NCI-H526 treated with DMSO at 0.1 percent for 48 hours (cell line): ENCODE measurements at places on chromosomes 3 and 15.
A peak's percentile ranks its signal among the peaks of the same experiment; 100 is the strongest.

DNA sequence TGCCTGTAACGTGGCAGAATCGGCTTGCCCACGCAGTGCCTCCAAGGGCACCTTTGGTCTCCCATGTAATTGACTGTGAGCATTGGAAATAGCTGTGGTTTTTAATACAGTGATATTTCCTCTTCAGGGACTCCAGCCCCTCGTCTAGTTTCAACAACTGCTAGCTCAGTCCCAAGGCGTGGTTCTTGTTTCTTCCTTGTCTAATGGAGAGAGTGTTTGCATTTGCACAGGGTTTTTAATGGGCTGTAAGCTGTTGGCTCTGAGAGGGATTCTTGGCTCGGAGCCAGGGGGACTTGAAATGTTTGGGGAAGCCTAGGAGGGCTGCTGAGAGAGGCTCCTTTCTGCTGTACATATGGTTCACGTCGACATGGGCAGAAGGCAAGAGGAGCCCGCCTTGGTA lies 86.2 kb downstream of the THSD4 start:
- DNase-seq = peak; percentile 13

- DNase-seq = peak; percentile 62
These were observed 426 bp downstream of the KAT2B start for GRCh38 chr3:20040548-20041196.

DNA sequence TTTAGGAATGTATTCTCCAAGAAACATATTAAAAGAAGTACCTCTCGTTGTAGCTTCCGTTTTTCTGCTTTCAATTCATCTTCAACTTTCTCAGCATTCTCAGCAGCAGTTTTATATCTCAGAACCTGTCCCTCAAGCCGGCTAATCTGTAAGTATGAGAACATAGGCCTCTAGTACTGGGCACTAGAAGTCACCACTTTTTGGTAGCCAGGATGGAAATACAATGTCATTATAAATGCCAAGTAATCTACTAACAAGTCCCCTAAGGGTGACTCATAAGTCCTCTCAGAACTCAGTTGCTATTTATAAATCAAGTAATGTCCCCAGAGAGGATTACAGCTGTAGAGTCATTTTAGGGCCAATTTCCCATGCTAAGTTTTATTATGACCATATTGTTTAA lies 61.1 kb downstream of the MLH1 start:
- DNase-seq = no peak

DNA sequence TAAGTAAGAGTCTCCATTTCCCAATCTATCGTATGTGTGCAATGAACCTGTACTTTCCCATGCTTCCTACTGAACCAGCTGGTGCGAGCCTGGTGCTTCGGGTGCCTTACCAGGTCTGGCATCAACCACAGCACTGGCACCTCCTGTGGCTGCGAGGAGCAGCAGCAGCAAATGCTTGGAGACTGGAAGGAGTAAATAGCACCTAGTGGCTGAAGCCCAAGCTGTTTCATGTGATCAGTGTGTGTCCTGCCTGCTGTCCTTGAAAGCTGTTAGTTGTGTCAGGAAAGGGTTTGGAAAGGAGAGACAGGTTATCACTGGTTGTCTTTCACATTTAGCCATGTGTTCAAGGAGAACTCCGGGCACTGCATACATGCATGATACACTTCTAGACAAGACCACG lies 31.8 kb downstream of the PCOLCE2 start:
- peak; percentile 56 for DNase-seq

DNA sequence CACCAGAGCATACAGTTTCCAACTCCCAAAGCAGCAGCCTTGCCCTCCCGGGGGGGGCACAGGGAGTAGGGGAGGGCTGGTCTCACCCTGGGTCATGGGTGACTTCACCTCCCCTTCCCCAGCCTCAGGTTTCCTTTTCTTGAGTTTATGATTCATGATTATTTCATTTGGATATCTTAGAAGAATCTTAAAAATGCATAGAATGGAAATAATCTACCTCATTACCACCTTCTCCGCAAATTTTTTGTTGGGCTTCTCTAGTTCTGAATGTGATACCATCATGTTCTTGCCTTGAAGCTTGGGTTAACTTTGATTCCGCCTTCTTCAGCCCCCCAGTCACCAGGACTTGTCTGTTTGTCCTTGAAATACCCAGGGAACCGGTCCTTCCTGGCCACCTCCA lies 148.8 kb upstream of the ROPN1 start:
- no peak for DNase-seq

- no peak for DNase-seq
These were observed 74.9 kb upstream of the PPIB start for GRCh38 chr15:64237677-64238076.

GRCh38 chr3:117887901-117888300 lies 1146.7 kb downstream of the IGSF11 start:
- DNase-seq = no peak

DNA sequence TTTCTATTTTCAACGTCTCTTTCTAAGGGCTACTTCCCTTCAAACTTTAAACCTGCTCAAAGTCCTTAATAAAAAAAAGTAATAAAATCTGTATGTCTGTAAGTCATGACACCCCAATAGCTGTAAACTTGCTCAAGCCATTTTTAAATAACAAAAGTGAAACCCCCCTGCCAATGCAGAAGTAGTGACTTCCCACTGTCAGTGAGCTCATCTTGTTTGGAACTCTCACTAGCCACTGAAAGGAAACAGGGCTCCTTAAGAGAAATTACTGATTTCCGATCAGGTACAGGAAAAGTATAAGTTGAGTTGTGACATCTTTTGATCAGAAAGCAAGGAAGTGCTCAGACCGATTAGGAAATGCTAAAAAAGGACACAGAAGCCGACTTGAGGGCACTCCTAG lies 27.6 kb upstream of the GPR171 start:
- no peak for DNase-seq

DNA sequence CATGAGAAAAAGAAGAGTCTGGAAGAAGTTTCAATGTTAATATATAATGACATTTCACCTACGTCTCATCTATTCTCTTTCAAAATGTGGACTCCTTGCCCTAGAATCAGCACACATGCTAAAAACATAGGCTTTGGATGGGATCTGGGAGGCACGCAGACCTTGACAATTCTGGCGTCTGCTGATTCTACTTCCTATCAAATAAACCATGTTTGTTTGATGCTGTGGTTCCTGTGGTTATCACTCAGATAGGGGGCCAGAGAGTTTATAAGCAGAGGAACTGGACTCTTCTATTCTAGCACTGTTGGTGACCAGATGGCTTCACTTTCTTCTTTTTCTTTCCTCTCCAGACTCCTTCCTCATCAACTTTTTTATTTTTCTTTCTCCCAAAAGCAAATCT lies 336.8 kb downstream of the DIPK2A start:
- DNase-seq = no peak

DNA sequence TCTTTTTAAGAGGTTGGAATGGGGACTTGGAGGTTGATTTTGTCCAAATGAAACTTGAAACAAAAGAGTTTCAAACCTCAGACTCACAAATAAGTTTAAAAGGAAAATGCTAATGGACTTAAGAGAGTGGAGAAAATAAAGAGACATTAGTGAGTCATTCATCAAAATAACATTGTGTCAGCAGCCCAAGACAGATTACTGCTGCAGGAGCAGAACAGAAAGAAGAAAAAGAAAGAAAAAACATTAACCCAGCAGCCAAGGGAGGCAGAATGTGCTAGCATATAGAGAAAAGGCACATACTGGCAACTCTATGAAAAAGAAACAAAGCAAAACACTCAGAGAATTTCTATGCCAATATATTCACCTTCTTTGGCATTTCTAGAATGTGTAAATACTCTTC lies 42.6 kb downstream of the ADAMTS9 start:
- DNase-seq = no peak

GRCh38 chr3:124639406-124640237 lies 90.6 kb upstream of the UMPS start:
- no peak for DNase-seq

DNA sequence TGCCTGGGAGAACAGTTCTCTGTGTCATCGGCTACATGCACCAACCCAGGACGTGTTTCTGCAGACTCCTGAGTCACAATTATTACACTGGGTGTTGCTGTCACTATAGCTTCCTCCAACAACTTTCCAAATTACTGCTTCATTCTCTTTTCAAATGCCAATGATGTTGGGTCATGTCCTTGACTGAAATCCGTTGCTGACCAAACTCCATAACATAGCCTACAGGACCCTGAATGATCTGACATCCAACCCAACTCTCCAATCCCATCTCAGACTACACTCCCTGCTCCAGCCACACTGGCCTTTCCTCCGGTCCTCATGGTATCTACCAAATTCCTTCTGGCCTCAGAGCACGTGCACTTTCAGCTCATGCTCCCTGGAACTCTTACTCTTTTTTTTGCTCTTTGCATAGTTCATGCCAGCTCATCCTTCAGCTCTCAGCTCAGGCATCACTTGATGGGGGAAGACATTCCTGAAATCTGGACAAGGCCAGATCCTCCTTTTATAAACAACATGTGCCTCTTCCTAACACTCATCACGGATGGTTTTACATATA lies 108.8 kb upstream of the PTPRG start:
- DNase-seq = no peak

DNA sequence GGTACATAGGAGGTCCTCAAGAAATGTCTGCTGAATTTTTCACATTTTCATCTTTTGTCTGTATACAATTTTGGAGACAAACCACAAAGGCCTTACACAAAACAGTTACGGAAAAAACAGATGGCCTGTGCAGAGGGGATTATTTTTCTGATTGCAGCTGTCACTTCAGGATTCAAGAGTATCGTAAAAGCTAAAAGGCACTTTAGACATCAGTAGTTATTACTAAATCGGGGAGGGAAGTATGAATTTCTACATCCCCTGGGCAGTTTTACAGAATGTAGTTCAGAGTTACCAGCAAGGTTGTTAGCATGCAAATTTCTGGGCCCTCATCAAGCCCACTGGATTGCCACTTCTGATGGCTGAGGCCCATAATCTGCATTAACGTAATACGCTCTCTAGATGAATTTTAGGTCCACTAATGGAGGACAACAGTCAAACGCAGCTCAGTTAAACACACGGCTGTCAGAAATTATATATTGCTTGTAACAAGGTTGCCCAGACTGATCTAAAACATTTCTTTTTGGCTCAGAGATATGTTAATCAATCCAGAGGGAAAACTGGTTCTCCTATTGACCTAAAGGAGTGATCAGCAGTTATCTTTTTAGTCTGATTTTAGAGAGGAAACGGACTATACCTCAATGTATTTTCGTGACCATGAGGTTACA lies 1.1 kb downstream of the RIOX2 start:
- DNase-seq = no peak

DNA sequence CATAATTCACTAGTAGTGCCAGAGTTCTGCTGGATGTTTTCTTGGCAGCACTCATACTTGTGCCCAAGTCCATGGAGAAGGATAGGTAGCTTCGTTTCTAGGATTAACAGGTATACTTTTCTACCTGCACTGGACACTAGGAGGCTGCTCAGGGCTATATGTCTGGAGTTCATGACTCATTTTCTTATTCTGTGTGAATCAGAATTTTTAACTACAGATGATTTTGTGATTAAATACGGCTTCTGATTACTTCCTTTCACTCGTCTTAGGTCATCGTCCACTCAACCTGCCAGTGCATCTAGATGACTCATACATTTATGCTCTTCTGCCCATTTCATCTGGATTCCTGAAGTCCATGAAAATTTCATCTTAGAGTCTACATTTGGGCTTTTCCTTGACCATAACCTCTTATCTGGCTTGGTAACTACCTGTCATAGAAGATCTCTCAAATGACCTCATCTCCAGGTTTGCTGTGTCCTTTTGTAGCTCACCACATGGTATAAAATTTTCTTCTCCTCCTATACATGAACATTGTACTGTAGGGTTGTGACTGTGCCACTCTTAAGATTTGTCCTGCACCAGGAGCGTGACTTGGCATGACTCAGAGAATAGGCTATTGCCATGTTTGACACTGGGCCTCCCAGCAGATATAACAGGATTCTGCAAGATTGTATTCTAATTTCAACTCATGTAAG lies 66.7 kb upstream of the GCSAM start:
- DNase-seq = no peak

DNA sequence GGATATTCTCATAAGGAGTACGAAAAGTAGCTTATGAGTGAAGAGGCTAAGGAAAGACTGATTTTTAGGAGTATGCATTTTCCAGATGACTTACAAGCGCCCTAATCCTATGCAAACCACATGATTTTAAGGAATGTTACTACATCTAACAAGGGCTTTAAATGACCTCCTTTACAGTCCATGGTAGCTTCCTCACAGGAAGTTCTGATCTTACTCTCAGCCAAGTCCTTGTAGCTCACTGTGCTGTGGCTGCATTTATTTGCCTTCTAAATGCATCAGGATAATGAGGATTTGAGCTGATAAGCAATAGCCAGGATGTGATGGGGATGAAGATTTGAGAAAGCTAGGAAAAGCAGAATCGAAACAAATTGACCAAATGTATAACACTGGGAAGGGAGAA lies 896.0 kb downstream of the MCTP2 start:
- DNase-seq = no peak

GRCh38 chr15:57780471-57780870 lies 74.0 kb downstream of the POLR2M start:
- DNase-seq = no peak

DNA sequence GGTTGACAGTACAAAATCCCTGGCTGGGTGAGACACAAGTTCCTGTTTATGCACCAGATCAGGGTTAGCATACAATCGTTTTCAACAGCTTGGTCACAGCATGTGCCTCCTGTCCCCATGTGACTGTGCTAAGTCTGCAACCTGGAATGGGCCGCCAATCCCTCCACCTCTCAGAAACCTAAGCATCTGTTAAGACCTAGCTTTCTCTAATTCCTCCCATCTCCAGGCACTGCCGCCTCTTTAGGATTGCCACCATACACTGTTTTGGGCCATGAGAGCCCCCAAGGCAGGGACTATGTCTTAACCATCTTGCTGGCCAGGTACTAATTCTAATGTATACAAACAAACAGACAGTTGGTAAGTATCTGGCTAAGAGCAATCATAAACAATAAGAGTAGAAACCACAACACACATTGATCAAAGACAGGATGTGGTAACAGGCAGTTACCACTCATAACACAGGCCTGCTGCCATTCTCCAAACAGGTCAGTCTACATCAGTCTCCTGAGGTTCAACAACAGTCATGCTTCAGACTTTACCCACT lies 25.6 kb downstream of the SEC22C start:
- no peak for DNase-seq
